ENCODE measurements at places on chromosomes 1 and 21.

GRCh38 chr21:35984654-35985361, 75.5 kb downstream of the SETD4 start:
- DNase-seq: no peak

DNA sequence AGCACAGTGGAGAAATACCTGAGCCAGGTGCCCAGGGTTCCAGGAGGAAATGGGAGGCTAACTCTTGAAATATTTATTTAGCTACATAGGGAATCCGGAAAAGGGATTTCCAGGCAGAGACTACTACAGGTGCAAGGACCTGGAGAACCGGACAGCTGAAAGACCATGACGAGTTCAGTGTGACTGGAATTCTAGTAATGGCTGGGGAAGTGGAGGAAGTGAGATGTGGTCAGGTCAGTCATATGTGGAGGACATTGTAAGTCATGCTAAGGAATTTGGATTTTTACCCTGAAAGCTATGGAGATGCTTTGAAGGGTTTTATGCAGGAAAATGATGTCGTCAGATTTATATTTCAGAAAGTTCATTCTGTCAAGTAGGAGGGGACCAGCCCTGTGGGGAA, 1.8 kb downstream of the CAP1 start:
- DNase-seq: peak; percentile 67

DNA sequence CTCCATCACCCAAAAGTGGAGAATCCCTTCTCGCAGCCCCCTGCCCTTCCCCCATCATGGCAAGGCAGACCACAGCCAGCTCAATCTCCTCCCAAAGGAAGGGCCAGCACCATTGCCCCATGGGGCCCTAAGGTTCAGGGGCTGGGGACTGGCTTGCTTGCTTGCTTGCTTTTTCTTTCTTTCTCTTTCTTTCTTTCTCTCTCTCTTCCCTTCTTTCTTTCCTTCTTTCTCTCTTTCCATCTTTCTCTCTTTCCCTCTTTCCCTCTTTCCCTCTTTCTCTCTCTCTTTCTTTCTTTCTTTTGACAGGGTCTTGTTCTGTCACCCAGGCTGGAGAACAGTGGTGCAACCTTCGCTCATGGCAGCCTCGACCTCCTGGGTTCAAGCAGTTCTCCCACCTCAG, 38.1 kb upstream of the CAMK1G start:
- DNase-seq: no peak

- DNase-seq: peak; percentile 97
Measured at GRCh38 chr1:31182352-31182751, 57.3 kb downstream of the NKAIN1 start.

- DNase-seq: no peak
Measured at GRCh38 chr1:168958562-168959289, 147.8 kb upstream of the ATP1B1 start.

- peak; percentile 64 for DNase-seq
Measured at GRCh38 chr1:185720633-185721272, 13.4 kb upstream of the HMCN1 start.

- no peak for DNase-seq
Measured at GRCh38 chr1:228079601-228080263, 2.8 kb upstream of the ARF1 start.

- no peak for DNase-seq
Measured at GRCh38 chr1:222053790-222054294, 312.0 kb upstream of the DUSP10 start.

DNA sequence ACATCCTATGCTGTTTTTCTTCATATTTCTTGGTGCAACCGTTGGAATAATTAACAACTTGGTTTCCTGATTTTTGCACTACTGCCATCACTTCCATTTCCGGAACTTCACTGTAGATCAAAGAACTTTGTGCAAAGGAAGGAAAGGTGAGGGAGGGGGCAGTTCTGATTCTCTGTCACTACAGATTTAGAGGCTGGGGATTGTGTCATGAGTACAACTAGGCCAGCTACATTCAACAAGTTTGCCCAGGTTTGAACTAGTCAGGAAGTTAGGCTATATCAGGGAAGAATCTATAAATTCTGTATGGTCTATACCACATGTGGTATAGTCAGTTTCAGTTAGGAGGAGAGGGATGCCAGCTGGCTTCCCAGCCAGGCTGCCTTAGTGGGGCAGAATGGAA, 84.2 kb downstream of the RGL1 start:
- DNase-seq: no peak

DNA sequence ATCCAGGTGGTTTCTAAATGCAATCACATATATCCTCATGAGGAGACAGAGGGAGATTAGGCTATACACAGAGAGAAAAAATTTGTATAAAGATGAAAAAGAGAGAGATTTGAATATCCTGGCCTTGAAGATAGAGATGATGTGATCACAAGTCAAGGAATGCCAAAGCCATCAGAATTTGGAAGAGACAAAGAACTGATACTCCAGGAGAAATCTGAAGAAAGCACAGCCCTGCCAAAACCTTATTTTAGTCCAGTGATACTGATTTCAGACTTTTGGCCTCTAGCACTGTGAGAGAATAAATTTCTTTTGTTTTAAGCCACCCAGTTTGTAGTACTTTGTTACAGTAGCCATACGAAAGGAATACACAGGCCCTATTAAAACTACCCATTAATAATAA, 33.4 kb downstream of the DOCK7 start:
- DNase-seq: no peak

- no peak for DNase-seq
Measured at GRCh38 chr1:60935599-60936110, 146.7 kb upstream of the NFIA start.

GRCh38 chr1:222583079-222583478, 6.7 kb downstream of the TAF1A start:
- no peak for DNase-seq

DNA sequence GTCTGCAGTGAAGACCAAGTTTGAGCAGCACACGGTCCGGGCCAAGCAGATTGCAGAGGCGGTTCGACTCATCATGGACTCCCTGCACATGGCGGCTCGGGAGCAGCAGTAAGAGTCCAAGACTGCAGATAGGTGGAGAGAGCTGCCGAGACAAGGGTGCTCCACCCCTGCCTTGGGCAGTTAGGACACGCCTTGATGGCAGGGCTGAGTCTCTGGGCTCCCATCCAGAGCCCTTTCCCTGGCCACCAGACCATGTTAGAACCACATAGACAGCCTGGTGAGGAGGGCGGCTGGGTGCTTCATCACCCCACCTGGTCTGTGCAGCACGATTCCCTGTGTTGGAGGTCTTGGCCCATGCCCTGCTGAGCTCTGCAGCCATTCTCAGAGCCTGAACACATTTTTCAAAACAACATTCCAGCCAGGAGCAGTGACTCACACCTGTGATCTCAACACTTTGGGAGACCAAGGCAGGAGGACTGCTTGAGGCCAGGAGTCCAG, 17.3 kb upstream of the MIIP start:
- no peak for DNase-seq

GRCh38 chr1:75548721-75549480, 62.0 kb downstream of the SLC44A5 start:
- no peak for DNase-seq

All from IMR-90 (cell line).